ENCODE measurements at places on chromosomes 13 and 19.
A peak's percentile ranks its signal among the peaks of the same experiment; 100 is the strongest.

DNA sequence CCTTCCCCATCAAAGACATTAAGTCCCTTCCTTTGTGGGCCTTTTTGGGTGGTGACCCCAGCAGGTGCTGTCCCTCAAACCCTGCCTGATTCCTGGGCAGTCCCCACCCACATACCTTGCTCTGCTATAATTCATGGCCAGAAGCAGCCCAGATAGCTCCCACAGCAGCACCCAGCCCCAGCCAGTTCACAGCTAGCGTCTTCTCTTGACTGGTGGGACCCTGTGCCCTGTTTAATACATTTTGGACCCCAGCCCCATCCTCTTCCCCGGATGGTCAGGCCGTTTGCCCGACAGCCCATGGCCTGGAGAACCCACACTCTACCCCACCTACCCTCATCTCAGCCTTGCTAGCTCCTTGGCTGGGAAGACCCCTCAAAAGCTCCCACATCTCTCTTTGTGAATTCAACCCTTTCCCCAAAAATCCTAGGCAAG lies 2.1 kb downstream of the CCDC106 start:
- DNase-seq, result no peak

GRCh38 chr13:106393776-106394175 lies 141.7 kb downstream of the EFNB2 start:
- DNase-seq, result no peak

DNA sequence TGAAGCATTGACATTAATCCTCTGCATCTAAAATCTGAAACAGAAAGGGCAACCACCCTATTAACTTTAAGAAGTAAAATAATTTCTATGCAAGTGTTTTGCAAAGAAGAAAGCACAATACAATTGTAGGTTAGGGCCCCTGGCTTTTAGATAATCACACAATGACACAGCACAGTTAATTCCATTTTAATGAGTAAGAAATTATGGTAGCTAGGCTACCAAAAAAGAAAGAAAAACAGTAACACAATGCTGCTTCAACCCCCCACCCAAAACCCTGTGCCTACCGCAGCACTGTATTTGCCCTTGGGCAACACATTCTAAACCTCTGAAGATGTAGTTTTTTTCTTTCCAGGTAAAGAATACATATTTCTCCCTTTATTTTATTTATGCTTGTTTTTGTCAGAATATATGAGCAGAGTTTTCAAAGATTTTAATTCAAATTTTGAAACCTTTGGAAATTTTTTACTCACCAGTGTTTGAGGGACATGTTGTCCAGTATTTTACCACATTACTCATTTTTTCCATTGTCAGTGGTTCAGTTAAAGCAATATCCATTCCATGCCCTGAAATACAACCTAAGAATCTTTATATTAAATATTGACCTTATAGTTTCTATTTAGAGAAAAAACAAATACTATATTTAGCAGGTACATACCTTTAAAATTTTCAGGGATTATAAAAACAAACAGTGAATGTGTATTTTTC lies 21.1 kb downstream of the SOHLH2 start:
- no peak for DNase-seq

- DNase-seq, result no peak
These were observed 140.3 kb downstream of the DCT start for GRCh38 chr13:94339116-94339687.

DNA sequence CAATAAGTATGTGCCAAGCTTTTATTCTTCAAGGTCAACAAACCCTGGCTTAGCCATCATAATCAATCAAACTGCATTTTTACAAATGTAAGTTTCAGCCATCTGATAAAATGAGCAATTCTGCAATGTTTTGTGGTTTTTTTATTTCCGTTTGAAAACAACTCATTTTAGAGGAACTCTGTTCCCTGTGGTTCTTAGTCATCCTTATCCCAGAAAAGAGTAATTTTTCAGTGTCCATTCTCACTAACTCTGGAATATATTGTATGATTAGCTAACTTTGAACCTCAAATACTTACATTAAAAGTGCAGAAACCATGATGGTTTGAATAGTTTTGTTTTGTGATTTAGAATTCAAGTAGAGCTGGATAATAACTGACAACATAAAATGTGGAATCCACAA lies 87.6 kb downstream of the IRS2 start:
- DNase-seq, result no peak

DNA sequence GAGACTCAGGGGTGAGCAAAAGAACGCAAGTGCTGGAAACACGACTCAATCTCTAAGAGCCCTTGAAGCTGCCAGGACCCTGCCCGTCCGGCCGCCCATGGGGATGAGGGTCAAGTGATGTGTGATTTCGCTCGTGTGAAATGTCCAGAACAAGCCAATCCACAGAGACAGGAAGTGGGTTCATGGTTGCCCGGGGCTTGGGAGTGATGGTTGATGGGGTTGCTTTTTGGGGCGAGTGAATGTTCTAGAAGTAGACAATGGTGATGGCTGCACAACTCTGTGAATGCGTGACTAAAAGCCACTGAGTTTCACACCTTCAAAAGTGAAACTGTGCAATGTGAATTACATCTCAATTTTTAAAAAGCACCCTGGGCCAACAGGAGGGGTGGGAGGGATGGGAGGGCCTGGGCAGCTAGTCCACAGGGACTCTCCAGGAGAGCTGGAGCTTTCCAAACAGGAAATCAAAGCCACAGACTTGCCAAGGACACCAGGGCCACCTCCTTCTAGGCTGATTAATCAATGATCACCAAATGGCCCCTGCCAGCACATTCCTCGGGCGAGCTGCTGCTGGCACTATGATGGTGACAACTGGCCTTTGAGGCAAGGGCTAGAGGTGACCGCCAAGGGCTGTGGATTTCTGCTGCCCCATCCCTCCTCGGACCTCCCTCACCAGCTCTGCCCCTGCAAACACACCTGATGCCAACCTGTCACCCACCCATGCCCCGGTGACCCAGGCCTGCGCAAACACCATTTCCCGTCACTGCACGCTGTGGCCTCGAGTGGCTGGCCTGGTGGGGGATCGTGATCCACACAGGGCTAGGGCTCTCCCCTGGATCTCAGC lies 14.0 kb downstream of the DPP9 start:
- DNase-seq, result no peak

- no peak for DNase-seq
These were observed 91.0 kb downstream of the FGF14 start for GRCh38 chr13:102310691-102311418.

- DNase-seq, result peak; percentile 42
These were observed 59.4 kb downstream of the ZAR1L start for GRCh38 chr13:32255724-32256109.

DNA sequence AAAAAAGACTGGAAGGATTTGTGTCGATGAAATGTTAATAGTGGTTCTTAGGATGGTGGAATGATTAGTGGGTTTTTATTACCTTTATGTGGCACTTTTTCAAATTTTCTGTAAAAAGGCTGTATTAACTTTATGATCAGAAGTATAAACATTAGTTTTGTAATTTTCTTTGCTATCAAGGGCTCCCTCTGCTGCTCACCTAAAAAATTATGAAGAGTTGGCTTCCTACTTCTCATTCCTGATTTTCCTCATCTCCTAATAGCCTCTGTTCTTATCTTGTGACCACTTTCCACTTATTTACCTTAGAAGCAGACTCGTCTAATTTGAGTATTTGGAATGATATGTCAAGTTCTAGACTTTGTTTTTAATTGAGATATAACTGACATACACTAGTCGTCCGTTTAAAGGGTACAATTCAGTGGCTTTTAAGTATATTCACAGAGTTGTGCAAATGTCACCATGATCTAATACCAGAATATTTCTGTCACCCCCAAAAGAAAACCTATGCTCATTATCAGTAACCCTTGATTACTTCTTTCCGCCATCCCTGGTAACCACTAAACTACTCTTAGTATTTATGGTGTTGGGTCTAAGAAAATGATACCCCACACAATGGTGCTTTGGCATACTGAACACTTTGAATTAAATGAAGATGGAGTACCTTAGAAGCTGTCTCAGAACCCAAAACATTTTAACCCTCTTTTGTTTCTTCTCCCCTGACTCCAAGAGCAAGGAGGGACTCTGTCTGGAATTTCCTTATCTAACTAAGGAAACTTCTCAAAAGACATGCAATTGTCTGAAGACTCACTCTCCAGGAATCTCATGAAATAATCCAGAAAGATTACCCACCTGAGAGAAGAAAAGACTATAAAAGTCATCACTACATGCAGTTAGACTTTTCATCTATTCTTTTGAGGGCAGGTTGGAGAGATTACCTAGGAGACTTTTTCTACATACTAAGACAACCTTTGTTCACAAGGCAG lies 311.3 kb downstream of the DLEU7 start:
- DNase-seq, result no peak

DNA sequence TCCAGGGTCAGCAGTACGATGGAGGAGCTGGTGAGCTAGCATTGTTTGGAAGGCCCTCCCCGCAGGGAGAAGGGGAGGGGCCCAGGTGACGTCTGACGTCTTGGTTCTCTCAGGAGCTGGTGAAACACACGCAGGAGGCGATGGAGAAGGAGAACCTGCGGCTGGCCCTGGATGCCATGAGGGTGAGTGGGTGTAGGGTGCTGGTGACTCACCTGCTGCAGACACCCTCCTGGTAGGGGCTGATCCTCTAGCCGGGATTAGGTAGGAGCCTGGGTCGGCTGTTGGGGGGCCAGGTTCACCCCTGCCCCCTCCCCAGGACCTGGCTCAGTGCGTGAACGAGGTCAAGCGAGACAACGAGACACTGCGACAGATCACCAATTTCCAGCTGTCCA lies 55.8 kb downstream of the VAV1 start:
- no peak for DNase-seq

- no peak for DNase-seq
These were observed 103.1 kb downstream of the ITGBL1 start for GRCh38 chr13:101555610-101556009.

All from HuH-7.5 (cell line).